ENCODE measurements at places on chromosomes 5 and 9.

DNA sequence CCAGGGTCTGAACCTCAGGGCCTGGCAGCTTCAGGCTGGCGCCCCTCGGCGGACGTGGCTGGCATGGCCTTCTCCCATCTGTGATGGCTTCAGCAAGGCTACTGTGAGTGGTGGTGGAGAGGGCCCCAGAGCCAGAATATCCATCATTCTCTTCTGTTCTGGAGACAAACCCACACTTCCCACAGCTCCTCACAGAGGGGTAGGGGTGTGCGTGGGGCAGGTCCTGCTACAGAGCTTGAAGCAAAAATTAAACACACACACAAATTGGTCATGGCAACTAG is 9.6 kb downstream of the GPX3 start:
- H3K27ac ChIP-seq = no peak overlapping the region
- no peaks in the 10 kb centered on the region for H3K4me1 ChIP-seq
- H3K36me3 ChIP-seq = peaks cover 5% of the 10 kb centered on the region

DNA sequence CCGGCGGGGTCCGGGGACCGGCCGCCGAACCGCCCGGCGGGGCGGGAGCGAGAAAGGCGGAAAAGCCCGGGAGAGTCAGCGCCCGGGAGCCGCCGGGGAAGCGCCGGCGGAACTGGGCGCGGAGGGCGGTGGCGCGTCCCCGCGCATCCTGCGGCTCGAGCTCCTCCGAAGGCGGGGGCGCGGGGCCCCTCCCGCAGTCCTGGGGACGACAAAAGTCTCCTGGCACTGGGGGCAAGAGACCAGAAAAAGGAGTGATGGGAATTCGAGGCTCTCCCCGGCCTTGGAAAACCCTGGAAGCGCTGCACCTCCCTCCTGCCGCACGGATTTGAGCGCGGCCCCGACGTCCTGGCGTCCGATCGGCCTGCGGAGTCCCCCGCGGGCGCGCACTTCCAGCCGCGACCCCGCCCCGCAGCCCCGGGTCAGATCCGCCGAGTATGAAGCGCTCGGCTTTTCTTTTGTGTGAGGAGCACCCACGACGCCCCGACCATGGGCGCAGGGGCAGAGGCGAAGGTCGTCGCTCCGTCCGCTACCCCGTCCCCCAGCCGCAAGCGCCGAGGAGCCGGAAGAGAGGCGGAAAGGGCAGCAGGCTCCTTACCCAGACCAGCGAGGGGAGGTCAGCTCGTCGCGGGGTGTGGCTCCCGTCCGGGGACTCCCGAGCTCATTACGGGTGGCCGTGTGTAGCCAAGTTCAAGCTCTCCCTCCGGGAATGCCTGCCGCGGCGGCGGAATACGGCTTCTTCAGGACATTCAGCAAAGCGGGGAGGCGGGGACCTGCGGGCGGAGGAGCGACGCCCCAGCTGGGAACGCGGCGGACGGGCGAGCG is at the start of gene EPB41L4A:
Gene EPB41L4A (minus strand): TSS at position 114 of the 822 bp plus-strand sequence. CDS start 238 bp downstream, outside the sequence.
- DNase-seq = peak; percentile 85
- H3K4me3 ChIP-seq = peak within 1 kb of the TSS; percentile 48
- no peaks in the 10 kb centered on the region for H3K36me3 ChIP-seq
- H3K27ac ChIP-seq = peak within 1 kb of the TSS; percentile 48
- H3K4me1 ChIP-seq = no peaks in the 10 kb centered on the region
- H3K27me3 ChIP-seq = no peaks in the 10 kb centered on the region

GRCh38 chr9:104861397-104861796 is 66.6 kb downstream of the ABCA1 start:
- H3K36me3 ChIP-seq = no peaks in the 10 kb centered on the region
- no peak for DNase-seq
- H3K27ac ChIP-seq = no peak overlapping the region

DNA sequence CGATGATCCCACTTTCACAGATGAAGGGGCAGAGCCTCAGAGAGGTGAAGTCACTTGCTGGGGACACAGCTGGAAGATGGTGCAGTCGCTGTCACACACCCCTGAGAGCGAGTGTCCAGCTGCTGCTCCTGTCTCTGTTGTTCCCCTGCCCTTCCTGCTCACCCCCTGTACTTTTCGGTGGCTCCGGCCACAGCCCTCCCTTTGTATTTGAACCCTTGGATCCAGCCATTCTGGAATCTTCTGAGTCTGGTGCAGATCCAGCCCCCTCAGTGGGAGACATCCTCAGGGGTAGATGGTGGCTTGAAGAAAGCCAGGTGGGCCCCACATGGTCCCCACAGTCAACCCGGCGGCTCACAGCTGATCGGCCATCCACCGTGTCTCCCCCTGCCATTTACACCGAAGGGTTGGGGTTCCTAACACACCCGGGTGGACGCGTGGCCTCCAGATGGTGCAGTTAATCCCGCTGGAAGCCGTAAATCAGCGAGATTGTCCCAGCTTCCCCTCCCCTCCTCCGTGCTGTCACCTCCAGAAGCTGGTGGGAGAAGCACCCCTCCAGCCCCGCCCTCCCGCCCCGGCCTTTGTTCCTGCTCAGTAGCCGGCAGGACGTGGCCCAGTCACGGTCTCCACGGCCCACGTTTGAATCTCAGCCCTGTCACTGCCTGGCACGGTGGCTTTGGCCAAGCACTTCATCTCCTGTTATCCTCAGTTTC is 204.8 kb downstream of the C9orf50 start:
- H3K4me3 ChIP-seq = no peak overlapping the region
- H3K36me3 ChIP-seq = no peaks in the 10 kb centered on the region
- no peak overlapping the region for H3K27ac ChIP-seq

GRCh38 chr5:11985993-11986392 is 81.7 kb upstream of the CTNND2 start:
- H3K27me3 ChIP-seq = no peaks in the 10 kb centered on the region
- no peaks in the 10 kb centered on the region for H3K36me3 ChIP-seq
- H3K4me3 ChIP-seq = no peak overlapping the region
- H3K4me1 ChIP-seq = no peaks in the 10 kb centered on the region

DNA sequence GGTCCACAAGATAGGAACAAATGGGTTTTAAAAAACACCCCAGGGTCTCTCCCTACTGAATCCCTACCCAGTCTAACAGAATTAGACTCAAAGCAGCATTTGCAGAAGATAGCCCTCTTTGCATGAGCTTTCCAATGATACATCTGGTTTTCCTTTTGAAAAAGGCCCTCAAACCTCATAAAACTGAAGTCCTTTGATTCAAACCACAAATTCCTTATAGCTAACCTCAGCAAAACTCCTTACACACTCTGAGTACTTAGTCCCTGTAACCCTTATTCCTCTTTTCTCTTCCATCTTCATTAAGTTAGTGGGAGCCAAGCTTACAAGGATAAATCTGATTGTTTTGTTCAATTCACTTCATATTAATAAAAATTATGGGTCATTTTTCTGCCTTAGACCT is 90.5 kb upstream of the TNC start:
- no peaks in the 10 kb centered on the region for H3K27me3 ChIP-seq
- no peak overlapping the region for H3K27ac ChIP-seq
- no peak overlapping the region for H3K4me3 ChIP-seq

DNA sequence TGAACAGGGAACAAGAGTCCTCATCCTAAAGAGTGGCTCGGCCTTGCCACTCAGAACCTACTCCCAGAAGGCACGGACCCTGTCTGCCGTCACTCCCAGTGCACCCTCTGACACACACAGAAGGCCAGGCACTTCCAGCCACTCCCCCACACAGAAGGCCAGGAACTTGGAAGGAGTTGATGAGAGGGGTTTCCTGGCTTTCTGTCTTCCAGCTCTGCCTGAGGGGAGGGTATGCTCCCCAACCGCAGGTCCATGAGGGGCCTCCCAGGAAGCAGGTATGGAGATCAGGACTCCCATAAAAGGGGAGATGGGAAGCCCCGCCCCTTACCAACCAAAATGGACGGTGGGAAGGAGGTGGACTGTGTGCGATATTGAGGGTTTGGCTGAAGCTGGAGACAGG is 247.6 kb upstream of the IRX4 start:
- H3K27me3 ChIP-seq = no peaks in the 10 kb centered on the region
- no peak overlapping the region for H3K4me3 ChIP-seq
- H3K27ac ChIP-seq = no peak overlapping the region
- no peak for DNase-seq
- no peaks in the 10 kb centered on the region for H3K36me3 ChIP-seq

- no peak overlapping the region for H3K4me3 ChIP-seq
- no peaks in the 10 kb centered on the region for H3K27me3 ChIP-seq
- H3K4me1 ChIP-seq = no peaks in the 10 kb centered on the region
Measured at GRCh38 chr5:175387144-175387543, 56.8 kb downstream of the DRD1 start.

DNA sequence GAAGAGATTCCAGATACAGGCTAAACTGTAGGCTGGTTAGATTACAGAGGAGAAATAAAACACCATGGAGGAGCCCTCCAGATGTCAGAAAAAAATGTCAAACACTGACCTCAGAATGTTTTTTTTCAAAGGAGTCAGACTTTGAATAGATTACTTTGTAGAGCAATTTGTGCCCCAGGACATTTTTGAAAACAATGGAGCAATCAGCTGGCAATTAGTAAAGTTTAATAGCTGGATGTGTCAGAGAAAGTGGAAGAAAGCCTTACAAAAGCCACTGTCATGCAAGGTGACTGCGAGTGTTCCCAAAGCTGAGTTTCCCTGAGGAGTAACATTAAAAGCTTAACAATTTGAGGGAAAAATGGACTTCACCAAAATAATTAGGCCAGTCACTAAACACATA is 417.8 kb upstream of the CTNND2 start:
- H3K27me3 ChIP-seq = no peaks in the 10 kb centered on the region
- H3K4me3 ChIP-seq = no peak overlapping the region
- H3K27ac ChIP-seq = no peak overlapping the region
- no peaks in the 10 kb centered on the region for H3K36me3 ChIP-seq
- H3K4me1 ChIP-seq = no peaks in the 10 kb centered on the region
- no peak for DNase-seq

- peak overlapping the region; percentile 62 for H3K4me3 ChIP-seq
- no peaks in the 10 kb centered on the region for H3K27me3 ChIP-seq
- peaks cover 4% of the 10 kb centered on the region for H3K4me1 ChIP-seq
- DNase-seq = peak; percentile 94
- peaks cover 2% of the 10 kb centered on the region for H3K36me3 ChIP-seq
Measured at GRCh38 chr5:72179028-72179815, 71.9 kb downstream of the MAP1B start.

DNA sequence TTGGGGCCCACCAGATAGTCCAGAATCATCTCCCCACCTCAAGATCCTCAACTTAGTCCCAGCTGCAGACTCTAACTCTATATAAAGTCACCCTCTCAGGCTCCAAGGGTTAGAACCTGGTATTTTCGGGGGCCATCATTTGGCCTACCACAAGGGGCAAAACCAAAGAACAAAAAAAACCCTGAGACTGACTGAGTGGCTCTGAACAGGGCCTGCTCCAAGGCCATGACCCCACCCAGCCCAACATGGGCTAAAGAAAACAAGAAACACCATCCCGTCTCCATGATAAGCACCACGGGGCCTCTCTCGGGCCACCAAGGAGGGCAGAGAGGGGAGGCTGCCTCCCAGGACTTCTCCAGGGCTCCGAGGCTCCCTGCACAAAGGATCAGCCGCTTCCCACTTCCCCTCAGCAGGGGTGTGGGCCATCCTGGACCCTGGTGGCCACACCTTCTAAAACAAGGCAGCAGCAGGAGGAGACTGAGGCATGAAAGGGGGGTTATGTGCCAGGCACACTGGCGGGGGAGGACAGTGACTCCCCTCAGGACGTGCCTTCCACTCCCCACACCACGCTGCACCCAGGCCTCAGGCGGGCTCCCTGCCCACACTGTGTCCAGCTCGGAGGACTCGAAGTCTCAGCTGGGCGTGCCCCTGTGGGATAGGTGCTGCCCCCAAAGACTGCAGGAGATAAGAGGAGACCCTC is 51.5 kb downstream of the SEMA4D start:
- no peak overlapping the region for H3K4me3 ChIP-seq
- peak; percentile 37 for DNase-seq
- no peak overlapping the region for H3K27ac ChIP-seq
- H3K4me1 ChIP-seq = no peaks in the 10 kb centered on the region

- H3K36me3 ChIP-seq = no peaks in the 10 kb centered on the region
- H3K27me3 ChIP-seq = no peaks in the 10 kb centered on the region
- H3K4me3 ChIP-seq = no peak overlapping the region
- H3K27ac ChIP-seq = no peak overlapping the region
- no peak for DNase-seq
- peaks cover 3% of the 10 kb centered on the region for H3K4me1 ChIP-seq
Measured at GRCh38 chr9:95822583-95823431, 52.7 kb upstream of the ERCC6L2 start.

- no peaks in the 10 kb centered on the region for H3K4me1 ChIP-seq
- H3K27me3 ChIP-seq = no peaks in the 10 kb centered on the region
- no peak for DNase-seq
- H3K4me3 ChIP-seq = no peak overlapping the region
- H3K36me3 ChIP-seq = no peaks in the 10 kb centered on the region
Measured at GRCh38 chr5:91244380-91245073, 138.6 kb downstream of the ARRDC3 start.

DNA sequence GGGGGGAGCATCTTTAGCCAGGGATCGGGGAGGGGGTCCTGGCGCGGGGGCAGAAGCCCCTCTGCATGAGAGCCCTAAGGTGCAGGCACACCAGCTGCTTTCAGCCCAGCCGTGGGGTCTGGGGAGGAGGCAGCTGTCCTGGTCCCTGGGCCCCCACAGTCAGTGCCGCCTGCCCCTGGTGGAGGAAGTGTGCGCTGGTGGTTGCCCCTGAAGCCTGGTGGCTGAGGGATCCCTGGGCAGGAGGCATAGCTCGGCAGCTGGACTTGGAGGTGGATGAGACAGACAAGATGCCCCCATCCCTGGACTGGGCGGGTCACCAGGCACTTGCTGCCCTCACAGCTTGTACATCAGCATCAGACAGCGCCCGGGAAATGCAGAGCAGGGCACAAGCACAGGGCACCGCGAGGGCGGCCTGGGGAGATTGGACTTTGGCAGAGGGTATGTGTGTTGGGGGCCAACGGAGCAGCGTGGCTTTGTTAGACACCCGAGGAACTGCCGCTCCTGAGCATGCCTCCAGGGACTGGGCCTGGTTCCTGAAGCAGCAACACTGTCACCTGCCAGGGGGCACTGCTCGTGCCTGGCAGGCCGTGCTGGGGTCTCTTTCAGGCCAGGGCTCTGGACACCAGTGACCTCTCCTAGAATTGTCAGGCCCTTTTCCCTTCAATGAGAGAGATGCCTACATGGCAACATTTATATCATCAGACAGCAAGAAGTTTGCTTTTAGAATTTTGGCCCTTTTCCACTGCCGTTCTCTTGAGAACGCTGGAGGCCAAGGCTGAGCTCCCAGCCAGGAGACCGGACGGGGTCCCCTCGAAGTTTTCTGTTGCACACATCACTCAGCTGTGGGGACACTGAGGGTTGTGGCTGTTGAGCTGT is 41.9 kb upstream of the CTSL start:
- no peak overlapping the region for H3K27ac ChIP-seq
- H3K4me1 ChIP-seq = no peaks in the 10 kb centered on the region
- no peaks in the 10 kb centered on the region for H3K36me3 ChIP-seq
- H3K27me3 ChIP-seq = no peaks in the 10 kb centered on the region

DNA sequence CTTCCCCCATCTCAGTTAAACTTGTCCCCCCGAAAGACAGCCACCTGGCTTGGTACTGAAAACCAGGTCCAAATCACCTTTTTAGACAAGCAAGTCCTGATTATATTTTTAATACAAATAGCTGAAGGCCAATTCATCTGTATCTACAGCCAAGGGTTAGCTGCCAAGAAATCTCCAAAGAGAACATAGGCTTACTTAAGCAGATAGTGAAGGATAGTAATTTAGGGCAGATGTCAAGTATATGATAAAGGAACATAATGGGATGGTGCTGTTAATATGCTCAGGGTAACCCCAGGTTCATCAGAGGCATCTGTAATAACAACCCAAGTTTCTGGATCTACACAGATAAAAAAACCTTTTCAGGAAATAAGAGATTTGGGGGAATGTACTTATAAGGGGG is 133.0 kb downstream of the EBF1 start:
- H3K27ac ChIP-seq = no peak overlapping the region
- peaks cover 9% of the 10 kb centered on the region for H3K4me1 ChIP-seq
- no peak for DNase-seq
- H3K27me3 ChIP-seq = no peaks in the 10 kb centered on the region
- no peaks in the 10 kb centered on the region for H3K36me3 ChIP-seq
- no peak overlapping the region for H3K4me3 ChIP-seq
